GM04504 (cell line): ENCODE measurements at places on chromosomes 3 and 15.

DNA sequence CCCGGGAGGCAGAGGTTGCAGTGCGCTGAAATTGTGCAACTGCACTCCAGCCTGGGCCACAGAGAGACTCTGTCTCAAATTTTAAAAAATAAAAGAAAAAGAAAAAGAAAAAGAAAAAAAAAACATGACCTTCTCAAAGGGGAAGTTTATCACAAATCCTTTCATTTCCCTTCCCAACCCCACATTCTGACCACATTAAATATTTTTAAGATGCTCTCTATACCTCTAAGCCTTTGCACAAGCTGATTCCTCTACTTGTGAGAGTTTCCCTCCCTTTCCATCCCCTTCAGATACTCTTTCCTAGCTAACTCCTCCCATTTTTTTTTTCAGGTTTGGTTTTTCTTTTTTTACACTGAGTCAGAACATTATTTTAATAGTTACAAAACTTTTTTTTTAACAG is 4.0 kb downstream of the HIGD1A start:
- DNase-seq: no peak

GRCh38 chr3:117441851-117442250 is 732.3 kb downstream of the TUSC7 start:
- no peak for DNase-seq

GRCh38 chr3:149339931-149340309 is 6.5 kb upstream of the TM4SF18 start:
- DNase-seq: peak; percentile 85

- DNase-seq: no peak
These were observed 5.1 kb downstream of the ABI3BP start for GRCh38 chr3:100988080-100988479.

DNA sequence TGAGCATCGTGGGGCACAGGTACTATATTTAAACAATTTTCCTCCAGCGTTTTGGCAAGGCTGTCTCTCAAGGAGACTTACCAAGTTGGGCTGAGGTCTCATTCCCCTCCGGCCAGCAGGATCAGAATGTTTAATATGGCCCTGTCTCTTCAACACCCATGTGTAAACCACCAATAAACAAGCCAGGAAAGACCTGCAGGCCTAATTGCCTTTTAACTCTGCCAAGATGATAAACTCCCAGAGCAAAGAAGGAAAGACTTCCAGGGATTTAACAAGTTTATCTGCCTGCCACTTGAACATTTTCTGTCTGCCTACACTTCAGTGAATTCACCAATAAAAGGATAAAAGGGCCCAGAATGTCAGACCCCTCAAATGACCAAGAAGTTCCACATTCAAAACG is 130.3 kb upstream of the WNT5A start:
- no peak for DNase-seq

DNA sequence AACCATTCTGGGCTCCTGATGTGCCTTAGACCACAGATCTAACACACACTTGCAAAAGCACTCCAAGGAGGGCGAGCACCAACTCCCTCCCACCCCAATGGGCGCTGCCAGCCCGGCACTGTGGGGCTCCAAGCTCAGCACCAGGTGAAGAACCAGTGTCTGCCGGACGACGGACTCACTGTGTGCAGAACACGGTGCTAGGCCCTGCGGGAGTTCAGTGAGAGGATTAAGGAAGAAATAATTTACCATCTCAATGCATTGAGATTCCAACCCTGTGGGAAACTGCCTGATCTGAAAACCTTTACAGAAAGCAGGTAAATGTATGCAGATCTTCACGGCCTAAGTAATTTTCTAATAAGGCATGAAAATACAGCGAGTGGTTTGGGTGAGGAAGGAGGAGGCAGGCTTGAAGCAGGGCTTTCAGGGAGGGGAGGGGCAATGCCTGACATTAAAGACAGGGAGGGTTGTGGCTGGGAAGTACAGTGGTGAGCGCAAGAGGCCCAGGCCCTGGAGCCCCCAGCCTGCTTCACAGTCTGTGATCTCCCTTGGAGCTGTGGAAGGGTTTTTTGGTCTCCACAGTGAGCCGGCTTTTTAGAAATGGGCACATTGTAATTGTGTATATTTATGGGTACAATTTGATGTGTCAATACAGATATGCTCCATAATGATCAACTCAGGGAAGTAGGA is 35.6 kb upstream of the CHRNB4 start:
- no peak for DNase-seq

DNA sequence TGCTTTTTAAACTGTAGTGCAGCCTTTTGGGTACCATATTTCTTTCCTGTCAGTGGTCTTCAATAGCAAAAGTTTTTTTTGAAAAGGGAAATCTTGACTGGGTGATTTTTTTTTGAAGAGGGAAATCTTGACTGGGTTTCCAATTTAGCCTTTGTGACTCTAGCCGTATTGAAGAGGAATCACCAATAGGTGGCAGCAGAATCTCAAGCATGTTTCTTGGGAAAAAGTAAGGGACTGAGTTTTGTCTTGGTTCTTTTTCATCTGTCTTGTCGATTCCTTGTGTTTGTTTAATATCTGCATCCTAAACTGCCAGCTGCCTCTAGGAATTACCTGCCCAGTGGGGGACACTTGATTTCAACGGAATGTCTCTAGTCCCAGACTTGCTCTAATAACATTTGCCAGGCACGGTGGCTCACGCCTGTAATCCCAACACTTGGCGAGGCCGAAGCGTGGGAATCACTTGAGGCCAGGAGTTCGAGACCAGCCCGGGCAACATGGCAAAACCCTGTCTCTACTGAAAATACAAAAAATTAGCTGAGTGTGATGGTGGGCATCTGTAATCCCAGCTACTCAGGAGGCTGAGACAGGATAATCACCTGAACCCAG is 89.2 kb downstream of the RBPMS2 start:
- DNase-seq: no peak

- no peak for DNase-seq
These were observed 125.6 kb downstream of the ETFA start for GRCh38 chr15:76185716-76186115.

DNA sequence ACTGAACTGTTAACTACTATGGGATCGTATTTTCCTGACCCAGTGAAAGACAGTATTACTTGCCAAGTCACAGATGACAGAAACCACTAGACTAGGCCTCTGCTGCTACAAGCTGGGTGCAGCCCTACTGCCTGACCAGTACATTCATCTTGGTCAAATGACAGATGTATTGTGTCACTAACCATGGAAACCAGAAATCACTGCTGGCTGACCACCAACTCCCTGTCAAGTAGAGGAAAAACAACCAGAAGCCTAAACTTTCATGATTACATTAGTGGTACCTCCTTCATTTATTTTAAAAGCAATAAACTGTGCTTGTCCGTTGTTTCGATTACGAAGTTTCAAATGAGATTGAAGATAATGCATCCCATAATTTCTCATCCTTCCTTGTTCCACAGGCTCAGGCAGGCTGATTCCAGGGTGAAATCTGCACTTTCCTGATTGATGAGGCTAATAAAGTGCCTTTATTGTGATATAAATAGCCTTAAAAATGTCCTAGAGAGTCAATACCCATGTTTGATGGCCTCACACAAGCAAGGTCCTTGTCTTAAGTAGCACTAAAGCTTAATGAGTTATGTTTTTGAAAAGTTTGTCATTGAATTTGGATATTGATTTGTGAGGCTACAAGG is 309.7 kb downstream of the LSAMP start:
- peak; percentile 80 for DNase-seq

DNA sequence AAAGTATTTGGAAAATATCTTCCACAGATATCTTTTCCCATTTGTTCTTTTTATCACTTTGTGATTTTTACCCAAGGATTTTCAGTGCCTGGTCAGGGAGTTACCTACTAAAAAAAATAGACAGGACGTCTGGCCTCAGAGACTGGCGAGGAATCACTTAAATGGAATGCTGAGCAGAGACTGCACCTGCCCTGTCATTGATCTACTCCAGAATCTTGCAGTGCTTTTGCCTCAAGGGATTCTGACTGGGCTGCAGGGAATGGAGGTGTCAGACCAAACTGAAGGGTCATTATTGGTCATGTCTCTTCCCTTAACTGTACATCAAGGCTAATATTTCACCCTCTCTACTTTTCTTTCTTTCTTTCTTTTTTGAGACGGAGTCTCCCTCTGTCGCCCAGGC is 12.1 kb upstream of the RYR3 start:
- no peak for DNase-seq

DNA sequence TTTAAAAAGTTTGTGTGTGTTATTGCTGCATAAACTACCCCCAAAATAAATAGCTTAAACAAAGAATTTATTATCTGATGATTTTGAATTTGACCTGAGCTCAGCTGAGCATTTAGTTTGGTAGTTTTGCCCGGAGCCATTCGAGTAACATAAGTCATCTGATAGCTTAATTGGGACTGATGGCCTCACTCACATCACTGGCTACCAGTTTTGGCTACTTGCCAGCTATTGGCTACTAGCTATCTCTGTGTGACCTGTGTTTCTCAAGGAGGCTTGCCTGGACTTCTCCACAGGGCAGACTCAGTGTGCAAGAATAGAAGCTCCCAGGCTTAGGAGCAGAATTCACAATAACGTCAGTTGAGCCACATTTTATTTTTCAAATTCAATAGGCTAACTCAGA is 9.0 kb downstream of the CNTN3 start:
- DNase-seq: no peak

DNA sequence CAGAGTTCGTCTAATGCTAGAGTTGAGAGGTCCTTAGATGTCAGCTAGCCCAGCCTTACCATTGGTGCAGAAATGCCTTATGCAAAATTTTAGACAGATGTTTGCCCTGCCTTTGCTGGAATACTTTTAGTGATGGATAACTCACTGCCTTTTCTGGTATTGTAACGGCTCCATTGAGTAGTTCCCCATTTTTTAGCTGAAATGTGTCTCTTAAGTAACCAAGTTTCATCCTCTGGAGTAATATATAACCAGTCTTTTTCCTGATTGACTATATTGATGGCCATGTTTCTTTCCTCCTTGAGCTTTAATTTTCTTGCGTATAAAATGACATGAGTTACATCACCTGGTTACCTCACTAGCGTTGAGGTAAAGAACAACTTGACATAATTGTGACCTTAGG is 45.0 kb downstream of the SNRK start:
- DNase-seq: no peak
